ENCODE measurements at places on chromosomes 2 and 18. TPM values are rescaled to one million over a fixed set of nuclear protein-coding genes. Genes with fewer than 3 reads are reported as not detected.

The MC5R gene
- total RNA-seq: not detected

The SLC9A4 gene
- not detected for total RNA-seq

The FABP1 gene
- total RNA-seq: not detected

The ADD2 gene
- 16.3 TPM for total RNA-seq

The MC4R gene
- 0.45 TPM for total RNA-seq

The RAPGEF4 gene
- 1.7 TPM for total RNA-seq
